ENCODE measurements at places on chromosomes 7 and 10.

GRCh38 chr10:30784897-30785605, 155.5 kb upstream of the LYZL2 start:
- DNase-seq: peak; percentile 21

DNA sequence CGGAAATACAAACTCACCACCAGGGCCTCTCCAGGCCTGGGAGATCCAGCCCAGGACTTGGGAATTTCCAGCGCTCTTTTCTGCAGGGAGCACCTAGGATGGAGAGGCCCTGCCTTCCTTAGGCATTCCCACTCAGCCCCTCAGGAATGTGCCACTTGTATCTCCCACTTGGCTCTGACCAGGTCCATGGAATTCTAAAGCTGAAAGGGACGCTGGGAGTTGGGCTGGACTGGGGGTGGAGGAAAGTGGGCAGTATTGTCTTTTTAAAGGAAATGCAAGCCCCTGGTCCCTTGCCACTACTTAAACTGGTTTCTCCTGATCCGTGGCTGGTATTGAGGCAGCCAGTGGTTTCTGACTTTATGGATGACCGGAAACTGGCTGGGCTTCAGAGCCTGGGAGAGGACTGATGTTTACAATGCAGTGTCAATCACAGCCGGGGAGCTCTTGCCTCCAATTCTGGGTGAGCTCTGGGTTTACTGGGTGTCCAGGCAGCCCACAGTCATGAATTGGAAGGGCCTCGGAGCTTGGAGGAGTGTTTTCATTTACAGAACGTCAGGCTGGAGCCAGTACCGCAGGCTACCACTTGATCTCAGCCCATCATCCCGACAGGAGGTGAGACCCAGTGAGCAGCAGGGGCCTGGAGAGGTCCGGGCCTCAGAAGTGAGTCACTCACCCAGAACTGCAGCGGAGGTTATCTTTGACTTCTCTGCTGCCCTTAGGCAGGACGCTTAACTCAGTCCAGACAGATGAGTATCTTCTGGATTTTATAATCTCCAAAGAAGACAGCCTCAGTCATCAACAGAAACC, 27.3 kb downstream of the AGAP3 start:
- DNase-seq: no peak

- DNase-seq: no peak
Observed at GRCh38 chr10:77463967-77464745, 173.5 kb downstream of the KCNMA1 start.

GRCh38 chr7:125775317-125775716, 845.7 kb upstream of the POT1 start:
- DNase-seq: no peak

- no peak for DNase-seq
Observed at GRCh38 chr10:55491712-55492111, 690.7 kb upstream of the PCDH15 start.

DNA sequence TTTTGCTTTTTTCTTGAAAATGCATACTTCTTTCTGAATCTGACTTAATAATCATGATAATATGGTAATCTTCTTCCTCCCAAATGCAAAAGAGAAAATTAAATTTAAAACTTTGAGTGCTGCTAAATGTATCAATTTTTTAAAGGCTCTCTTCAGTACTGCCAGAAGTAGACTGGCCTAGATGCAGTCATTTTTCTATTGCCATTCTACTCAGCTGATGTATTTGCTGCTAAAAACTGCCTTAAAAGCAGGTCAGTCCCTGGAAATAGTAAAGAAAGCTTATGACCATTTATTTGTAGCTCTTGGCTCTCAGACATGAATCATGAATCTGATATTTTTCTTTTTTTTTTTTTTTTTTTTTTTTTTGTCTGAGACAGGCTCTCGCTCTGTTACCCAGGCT, 28.5 kb downstream of the NAPEPLD start:
- DNase-seq: no peak

DNA sequence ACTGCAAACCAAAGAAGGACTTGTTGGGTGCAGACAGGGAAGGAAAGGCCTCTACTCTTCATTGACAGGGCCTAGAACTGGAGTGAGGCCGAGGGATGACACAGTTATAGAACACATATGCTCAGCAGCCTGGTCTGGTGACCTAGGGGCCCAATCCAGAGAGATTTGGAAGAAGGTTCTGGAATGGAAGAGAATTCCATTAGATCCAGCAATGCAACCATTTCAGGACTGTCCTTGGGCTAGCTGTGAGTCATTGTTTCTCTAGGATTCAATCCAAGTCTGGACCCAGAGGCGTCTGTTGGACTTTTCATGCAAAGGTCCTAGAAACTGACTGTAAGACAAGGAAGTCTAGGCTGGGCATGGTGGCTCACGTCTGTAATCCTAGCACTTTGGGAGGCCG, 59.2 kb downstream of the WIPF3 start:
- no peak for DNase-seq

DNA sequence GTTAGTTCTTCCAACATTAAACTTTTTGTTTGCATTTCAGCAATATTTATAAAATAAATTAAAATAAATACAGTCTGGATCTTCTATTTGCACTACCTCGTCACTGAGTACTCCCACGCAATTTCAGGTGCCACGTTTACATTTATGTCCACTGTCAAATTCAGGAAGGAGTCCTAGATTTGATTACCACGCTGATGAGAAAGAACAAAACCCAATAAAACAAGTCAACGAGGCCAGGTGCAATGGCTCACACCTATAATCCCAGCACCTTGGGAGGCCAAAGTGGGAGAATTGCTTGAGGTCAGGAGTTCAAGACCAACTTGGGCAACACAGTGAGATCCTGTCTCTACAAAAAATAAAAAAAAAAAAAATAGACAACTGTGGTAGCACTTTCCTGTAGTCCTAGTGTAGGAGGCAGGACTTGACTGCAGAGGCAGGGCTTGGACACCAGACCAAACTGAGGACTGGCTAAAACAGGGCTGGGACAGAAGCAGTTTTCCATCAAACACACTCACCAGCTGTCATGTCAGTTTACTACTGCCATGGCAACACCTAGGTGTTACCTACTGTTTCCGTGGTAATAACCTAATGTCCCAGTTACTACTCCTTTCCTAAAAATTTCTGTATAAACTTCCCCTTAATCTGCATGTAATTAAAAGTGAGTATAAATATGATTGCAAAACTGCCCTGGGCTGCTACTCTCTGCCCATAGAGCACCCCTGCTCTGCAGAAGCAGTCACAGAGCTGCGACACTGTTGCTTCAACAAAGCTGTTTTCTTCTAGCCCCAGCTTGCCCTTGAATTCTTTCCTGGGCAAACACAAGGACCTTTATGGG, 341.7 kb downstream of the PARD3 start:
- DNase-seq: peak; percentile 13

- no peak for DNase-seq
Observed at GRCh38 chr10:21039721-21040120, 142.6 kb upstream of the NEBL start.

- no peak for DNase-seq
Observed at GRCh38 chr7:899806-900205, 23.5 kb downstream of the GET4 start.

- DNase-seq: no peak
Observed at GRCh38 chr10:97542169-97543024, 30.2 kb upstream of the ANKRD2 start.

GRCh38 chr7:89377219-89377618, 581.7 kb upstream of the TEX47 start:
- DNase-seq: no peak

GRCh38 chr7:25391295-25391861, 163.1 kb upstream of the NPVF start:
- peak; percentile 13 for DNase-seq

DNA sequence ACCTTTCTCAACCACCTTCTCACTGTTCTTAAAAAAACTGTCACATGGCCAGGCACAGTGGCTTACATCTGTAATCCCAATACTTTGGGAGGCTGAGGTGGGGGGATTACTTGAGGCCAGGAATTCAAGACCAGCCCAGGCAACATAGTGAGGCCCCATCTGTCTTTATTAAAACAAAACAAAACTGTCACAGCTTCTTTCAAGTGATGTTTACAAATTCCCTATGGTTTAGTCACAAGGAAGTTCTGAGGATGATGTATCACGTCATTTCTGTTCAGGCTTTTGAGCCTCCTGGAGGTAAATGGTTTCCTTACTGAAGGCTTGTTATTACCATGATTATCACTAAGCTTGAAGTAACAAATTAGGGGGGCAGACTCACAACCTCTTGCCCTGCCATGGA, 186.2 kb downstream of the CFTR start:
- DNase-seq: no peak

DNA sequence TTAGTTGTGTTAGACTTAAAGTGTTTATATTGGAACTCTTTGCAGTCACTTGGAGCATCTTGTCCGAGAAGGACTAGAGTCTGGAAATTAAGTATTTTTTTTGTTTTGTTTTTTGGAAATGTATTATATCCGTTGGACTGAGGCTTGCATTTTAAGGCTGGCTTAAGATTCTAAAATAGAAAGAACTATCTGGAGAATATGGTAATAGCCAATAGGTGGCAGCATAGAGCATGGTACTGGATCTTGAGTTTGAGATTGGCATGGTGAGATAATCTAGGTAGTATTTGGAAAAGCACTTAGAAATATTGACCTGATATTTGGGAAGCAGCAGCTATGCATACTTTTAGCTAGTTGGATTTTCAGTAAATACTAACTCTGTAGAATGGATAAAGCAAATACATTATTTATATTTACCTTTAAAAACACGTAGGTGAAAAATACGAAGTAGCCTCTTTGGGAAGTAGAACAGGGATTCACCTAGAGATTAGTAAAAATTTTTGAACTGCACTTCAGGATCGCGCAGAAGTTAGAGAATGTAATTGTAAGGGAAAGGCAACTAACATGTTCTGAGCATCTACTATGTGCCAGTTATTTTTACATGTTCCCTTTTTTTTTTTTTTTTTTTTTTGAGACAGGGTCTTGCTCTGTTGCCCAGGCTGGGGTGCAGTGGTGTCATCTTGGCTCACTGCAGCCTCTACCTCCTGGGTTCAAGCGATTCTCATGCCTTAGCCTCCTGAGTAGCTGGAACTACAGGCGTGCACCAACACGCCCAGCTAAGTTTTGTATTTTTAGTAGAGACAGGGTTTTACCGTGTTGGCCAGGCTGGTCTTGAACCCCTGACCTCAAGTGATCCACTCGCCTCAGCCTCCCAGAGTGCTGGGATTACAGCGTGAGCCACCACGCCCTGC, 78.6 kb downstream of the LCOR start:
- DNase-seq: peak; percentile 61

- no peak for DNase-seq
Observed at GRCh38 chr7:154910125-154910524, 92.8 kb downstream of the PAXIP1 start.

GRCh38 chr7:96380111-96380512, 58.2 kb upstream of the SLC25A13 start:
- no peak for DNase-seq

- no peak for DNase-seq
Observed at GRCh38 chr7:111290419-111290818, 199.5 kb downstream of the LRRN3 start.

- peak; percentile 57 for DNase-seq
Observed at GRCh38 chr10:6200734-6201515, 1.8 kb upstream of the PFKFB3 start.

DNA sequence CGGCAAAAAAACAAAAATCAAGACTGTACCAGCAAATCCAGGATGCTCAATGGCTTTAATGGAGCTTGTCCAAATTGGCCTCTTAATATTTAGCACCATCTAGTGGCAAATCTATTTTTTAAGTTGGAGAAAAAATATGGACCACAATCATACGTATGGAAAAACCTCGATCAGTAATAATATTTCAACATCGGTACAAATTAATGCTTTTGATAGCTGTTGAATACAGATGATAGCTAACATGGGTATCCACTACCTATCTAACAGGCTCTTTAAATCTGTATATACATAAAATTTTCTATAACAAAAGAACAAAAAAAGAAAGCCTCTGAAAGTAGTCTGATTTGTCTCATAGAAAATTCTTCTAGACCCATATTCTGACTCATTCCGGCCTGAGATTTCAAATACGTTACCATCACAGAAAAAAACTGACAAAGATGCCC, 29.2 kb downstream of the COA1 start:
- DNase-seq: peak; percentile 65

DNA sequence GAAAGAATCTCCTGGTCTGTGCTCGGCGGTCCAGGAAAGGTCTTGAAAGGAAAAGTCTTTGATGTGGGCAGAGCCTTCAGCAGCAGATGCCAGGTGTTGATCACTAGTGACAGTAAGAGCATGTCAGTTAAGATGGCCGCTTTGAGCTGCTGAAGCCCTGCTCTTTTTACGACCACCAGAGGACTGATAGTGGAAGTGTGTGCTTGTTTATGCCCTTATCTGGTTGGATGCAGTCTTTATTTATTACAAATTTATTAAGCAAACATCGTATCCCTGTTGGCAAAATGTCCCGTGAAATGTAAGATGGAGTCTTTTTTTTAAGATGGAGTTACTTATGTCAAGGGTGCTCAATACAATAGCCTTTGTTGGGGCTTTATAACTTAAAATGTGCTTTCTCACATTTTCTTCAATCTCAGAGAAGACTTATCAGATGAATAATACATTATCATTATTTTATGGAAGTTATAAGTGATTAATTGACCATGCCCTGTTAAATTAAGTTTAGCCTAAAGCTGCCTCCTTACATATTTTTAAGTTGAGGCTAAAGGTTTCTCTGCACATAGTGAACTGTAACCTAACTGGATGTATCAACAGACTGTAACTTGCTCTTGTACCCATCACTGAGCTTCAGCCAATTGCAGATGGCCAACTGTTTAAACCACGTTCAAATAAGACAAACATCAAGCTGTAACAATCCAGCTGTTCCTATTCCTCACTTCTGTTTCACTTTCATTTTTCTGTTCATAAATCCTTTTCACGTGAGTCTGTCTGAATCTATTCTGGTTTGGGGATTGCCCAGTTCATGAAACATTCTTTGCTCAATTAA, 97.4 kb upstream of the PIK3CG start:
- peak; percentile 38 for DNase-seq
